ENCODE measurements at places on chromosomes 4 and X.

DNA sequence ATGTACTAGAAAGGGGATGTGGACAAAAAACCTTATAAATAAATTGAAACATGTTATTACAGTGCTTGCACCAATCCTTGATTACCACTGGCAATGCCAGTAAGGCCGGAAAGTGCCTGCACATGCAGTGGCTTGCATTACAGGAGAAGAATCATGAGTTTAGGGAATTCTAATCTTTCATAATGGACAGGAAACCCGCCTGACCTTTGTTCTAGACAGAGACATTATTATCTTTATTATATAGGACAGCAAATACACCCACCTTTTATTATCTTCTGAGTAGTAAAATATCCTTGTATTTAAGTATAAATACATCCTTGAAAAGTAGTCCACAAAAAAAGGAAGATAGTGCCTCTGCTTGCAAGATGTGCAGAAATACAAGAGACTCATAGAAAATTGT is 379.9 kb upstream of the LCORL start:
- DNase-seq, result no peak

GRCh38 chr4:170691168-170691567 is 601.4 kb upstream of the AADAT start:
- no peak for DNase-seq

DNA sequence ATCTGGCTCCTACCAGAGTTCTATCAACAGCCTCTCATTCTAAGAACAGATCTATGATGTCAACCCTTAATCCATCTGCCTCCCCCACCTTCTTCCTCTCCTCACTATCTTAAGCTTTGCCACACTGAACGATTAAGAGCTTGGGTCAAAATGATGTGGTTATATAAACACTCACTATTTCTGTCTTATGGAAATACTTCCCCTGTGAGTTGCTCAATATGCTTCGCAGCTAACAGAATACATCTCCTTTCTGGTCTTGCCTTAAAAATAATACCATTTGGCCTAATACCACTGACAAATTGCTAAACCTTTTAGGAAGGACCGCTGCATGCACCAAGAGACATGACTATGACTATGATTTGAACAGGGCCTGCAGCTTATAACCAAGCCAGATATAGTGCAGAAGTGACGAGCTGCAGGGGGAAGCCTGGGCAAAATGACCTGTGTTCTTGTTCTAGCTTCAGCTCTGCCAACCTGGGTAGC is 130.9 kb downstream of the RNF150 start:
- DNase-seq, result no peak

DNA sequence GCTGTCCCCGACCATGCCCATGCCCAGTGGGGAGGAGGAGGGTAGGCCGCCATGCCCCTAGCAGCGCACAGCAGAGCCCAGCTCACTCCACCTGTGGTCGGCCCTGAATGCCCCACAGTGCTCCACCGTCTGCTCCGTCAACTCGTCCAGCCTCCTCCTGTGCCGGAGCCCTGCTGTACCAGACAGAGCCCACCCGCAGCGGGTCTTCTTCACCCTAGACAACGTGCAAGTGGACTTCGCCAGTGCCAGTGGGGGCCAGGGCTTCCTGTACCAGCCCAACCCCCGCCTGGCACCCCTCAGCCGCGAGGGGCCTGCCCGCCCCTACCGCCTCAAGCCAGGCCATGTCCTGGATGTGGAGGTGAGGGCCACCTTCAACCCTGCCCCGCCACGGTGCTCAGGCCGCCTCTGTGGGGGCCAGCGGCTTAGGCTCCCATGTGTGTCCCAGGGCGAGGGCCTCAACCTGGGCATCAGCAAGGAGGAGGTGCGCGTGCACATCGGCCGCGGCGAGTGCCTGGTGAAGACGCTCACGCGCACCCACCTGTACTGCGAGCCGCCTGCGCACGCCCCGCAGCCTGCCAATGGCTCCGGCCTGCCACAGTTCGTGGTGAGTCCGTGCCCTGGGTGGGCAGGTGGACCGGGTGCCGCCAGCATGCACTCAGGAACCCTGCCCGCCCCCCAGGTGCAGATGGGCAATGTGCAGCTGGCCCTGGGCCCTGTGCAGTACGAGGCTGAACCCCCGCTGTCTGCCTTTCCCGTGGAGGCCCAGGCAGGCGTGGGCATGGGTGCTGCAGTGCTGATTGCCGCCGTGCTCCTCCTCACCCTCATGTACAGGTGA is 6.9 kb upstream of the SRPK3 start:
- no peak for DNase-seq

GRCh38 chr4:87209696-87210095 is 10.7 kb downstream of the KLHL8 start:
- DNase-seq, result peak; percentile 42

- no peak for DNase-seq
Observed at GRCh38 chr4:20326460-20326859, 74.8 kb downstream of the SLIT2 start.

DNA sequence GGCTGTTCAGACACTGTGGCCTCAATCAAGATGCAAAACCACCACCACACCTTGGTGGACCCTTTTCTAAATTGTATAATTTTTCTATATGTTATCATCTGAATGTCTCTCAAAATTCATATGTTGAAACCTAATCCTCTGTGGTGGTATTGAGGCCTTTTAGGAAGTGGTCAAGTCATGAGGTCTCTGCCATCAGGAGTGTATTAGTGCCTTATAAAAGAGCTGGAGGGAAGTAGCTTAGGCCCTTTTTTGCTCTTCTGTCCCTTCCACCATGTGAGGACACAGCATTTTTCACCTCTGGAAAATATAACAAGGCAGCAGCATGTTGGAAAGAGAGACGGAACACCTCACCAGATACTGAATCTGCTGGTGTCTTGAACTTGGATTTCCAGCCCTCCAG is 30.5 kb upstream of the DKK2 start:
- DNase-seq, result no peak

- no peak for DNase-seq
Observed at GRCh38 chr4:101682946-101683345, 107.6 kb upstream of the BANK1 start.

DNA sequence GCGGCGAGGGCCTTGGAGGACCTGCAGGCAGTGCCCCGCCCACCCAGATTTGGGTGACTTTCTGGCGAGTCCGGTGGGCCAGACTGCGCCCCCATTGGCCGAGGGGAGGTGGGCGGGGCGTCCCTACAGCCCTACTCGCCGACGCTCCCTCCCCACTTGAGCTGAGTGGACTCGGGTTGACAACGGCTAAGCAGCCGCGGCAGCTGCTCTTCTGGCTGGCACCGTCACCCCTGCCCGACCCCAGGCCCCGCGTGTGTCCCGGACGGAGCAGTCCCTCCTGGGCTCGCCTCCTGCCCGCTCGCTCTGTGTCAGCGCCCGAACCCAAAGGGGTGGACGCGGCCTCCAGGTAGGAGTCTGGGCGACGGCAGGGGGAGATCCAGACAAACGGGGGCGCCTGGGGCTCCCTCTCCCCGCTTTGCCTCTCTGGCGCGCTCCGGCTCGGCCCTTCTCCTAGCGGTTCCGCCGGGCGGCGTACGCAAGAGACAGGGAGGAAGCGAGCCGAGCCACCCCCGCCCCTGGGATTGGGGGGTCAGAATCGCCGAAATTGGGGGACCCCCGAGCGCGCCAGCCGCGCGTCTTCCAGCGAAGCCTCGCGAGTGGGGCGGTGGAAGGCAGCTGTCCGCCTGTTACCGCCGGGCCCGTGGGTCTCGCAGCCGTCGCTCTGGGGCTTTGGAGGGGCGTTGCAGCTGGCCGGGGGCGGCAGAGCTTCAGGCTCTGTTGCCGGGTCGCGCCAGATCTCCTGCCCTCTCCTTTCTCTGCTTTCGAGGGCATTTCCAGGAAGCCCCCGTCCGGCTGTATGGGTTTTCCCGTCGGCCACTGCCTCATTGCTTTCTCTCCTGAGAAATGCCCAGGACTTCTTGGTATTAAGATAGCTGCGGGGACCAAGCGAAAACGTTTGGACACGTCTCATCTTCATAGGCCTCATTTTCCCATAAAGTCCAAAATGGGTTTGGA is 46.3 kb downstream of the STARD8 start:
- peak; percentile 76 for DNase-seq

DNA sequence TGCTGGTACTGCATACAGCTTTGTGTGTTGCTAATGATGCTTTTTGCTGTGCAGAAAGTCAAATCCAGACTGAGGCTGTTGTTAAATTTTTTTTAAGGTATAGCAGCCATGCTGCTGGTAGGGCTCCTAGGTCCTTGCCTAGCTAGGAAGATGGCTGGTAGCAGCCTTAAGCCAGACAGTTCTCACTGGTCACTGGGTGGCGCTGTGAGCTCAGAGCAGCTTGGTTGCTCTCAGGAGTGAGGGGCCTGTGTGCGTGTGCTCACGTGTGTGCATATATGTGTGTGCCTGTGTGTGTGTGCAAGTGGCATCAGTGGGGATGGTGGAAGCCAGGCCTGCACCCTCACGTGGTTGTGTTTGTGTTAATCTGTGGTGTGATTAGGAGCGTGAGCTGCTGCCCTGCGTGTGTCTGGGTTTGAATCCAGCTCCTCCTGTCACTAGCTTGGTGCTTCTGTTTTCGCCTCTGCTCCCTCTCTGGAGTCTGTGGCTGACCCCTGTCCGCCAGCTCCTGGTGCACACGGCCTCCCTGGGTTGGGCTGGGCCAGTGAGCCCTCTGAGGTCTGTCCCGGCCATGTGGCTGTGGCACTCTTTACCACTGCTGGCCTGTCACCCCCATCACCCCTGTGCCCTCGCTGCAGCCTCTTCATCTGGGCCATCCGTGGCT is 46.1 kb downstream of the SORCS2 start:
- DNase-seq, result no peak

DNA sequence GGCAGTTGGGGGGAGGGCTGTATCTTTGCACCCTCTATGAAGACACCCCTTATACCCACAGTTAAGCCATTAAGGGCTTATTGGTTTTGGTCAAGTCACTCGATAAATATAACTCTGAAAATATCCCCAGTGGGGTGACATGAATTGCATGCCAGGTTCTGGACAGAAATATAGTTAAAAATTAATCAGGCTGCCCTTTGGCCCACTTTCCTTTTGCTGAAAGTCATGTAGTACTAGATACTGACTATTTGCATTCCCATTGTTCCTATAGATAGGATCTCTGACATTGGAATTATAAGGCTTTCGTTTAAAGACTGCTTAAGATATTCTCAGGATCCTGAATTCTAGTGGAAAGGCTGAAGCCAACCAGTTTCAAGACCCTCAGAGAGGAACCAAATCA is 43.5 kb upstream of the LAMP2 start:
- DNase-seq, result no peak

- DNase-seq, result no peak
Observed at GRCh38 chrX:116726806-116727205, 264.0 kb upstream of the CT83 start.

GRCh38 chrX:124269881-124270280 is 62.6 kb upstream of the TEX13D start:
- no peak for DNase-seq

GRCh38 chrX:15816438-15816809 is 26.1 kb downstream of the ZRSR2 start:
- DNase-seq, result no peak

- DNase-seq, result peak; percentile 43
Observed at GRCh38 chr4:85147481-85148076, 181.1 kb upstream of the WDFY3 start.

DNA sequence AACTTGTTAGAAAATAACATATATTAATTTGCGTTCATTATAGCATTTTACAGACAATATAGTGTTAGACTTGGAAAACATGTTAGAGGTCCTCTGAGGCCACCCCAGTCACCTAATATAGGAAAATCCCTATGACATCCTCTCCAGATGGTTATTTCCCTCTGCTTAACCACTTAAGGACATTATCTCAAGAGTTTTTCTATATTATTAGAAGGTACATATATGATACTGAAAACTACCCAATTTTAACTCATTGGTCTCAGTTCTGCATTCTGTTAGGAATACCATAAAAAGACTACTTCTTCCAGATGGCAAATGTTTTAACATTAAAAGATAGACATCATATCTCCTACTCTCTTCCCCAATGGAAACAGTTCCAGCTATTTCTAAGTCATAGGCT is 21.4 kb downstream of the PTPN13 start:
- DNase-seq, result no peak

GRCh38 chr4:61805227-61805626 is 605.1 kb downstream of the ADGRL3 start:
- DNase-seq, result no peak
